ENCODE measurements at places on chromosomes 7 and 10.

DNA sequence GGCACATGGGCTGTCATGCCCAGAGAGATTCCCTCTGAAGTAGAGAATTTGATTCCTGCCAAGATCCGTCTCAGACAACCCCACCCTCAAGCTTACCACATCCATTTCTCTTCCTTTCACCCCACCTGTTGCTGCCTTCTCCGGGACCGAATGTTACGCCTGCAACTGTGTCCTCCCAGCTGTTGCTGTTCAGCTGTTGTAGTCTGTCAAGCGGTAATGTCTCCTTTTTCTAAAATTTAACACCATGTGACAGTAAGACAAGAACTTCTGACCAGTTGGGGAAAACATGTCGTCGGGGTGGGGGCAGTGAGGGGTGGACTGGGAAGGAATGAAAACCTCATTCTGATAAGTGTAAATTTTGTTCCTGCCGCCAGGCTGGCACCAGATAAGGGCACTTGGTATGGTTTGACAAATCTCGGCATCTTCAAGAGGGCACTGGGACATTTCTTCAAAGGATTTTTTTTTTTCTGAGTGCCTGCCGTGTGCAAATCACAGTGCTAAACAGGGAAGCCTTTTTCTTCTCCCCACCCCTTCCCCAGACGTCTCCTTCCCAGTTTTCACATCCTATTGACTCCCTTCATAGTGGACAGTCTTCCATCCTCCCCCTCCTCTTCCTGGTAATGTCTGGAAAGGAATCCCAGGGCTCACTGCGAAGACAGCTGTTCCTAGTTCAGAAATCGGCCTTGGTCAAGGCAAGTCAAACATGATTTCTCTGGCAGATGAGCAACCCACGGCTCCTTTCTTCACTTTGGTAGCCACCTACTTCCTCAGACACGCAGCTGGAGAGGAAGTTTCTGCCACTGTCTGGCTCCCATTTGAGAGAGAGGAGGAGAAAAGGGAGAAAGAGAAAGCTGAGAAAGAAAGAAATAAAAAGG, 5.0 kb upstream of the CELF2 start:
- DNase-seq = no peak

DNA sequence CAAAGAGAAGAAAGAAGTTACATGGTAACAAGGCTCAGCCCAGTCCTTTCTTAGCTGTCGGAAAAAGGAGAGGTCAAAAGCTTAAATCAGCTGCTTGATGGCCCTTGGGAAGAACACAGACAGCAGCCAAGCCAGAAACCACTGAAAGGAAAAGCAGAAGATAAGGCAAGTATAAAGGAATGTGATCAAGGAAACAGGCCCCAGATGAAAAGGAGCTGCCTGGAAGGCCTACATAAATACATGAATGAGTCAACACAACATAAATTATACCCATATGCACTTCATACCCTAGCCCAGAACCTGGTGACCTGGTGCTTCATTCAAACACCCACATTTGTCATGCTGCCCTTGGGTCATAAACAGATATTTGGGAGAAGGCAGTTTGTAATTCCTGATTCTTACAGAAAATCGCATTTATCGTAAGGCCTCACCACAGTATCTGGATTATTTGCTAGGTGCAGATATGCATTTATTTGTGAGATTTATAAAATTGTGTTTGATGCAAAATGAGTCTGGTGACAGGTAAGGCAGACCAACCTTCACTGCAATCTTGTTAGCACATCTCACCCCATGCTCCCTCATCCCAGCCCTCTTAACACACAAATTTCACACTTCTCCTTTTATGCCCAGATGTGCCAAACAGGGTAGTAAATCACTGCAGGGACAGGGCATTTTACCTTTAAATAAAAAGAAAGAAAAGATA, 94.9 kb upstream of the KCNIP2 start:
- DNase-seq = no peak

- DNase-seq = no peak
Measured at GRCh38 chr10:119020627-119020946, 8.9 kb upstream of the NANOS1 start.

DNA sequence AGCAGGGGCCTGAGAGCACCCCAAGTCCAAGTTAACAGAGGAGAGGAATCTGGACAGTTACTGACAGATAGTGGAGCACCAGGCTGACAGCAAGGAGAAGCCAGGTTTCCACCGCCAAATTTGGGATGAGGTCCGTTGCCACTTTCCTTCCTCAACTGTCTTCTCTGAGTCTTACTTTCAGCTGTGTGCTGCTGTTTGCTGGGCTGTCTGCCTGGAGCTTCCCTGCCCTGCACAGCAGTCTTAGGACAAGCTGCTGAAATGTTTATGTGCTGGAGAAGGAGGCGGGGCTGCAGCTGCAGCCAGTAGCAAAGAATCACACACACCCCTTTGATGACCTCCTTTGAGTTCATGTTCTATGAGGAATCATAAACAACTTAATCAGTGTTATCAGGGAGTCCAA, 17.4 kb upstream of the CYP3A7 start:
- no peak for DNase-seq

- DNase-seq = no peak
Measured at GRCh38 chr10:114990991-114991390, 53.0 kb downstream of the TRUB1 start.

DNA sequence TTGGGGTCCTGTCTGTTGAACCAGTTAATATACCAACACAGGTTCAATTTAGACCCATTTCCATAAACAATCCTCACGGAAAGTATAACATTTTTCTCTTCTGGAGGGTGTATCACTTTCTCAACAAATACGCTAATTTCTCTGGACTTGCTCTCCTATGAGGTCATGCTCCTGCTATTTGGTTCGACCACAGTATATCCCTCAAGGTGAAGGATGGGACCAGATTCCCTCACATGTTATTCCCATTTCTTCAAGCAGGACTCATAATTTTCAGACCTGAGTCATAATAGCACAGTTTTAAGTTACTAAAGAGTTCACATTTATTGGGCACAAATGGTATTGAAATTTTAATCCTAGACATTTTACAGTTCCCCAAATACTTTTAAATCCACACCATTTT, 57.2 kb downstream of the ADAM12 start:
- DNase-seq = no peak

GRCh38 chr10:32161586-32161985, 105.4 kb upstream of the KIF5B start:
- no peak for DNase-seq

DNA sequence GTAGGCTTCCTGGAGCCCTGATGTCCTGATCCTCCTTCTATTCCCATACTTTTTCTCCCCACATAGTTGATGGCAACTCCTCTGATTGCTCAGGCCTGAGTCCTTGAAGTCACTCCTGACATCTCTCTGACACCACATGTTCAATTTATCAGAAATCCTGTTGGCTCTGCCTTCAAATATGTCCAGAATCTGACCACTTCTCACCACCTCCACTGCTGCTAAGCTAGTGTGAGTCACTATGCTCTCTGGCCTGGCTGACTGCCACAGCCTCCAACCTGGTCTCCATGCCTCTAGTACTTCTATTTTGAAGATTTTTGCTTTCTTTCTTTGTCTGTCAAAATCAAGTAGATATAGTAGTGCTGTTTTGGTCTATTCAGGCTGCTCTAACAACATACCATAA, 53.0 kb downstream of the TMEM229A start:
- DNase-seq = no peak

GRCh38 chr10:116331815-116332214, 7.6 kb downstream of the CCDC172 start:
- DNase-seq = no peak
